ENCODE measurements at places on chromosomes 12 and 14.

GRCh38 chr14:60222820-60223219, 26.2 kb upstream of the PPM1A start:
- DNase-seq = no peak

- no peak for DNase-seq
These were observed 479.7 kb downstream of the FSCB start for GRCh38 chr14:44027397-44027796.

- DNase-seq = no peak
These were observed 290.8 kb upstream of the SRRM4 start for GRCh38 chr12:118690506-118690905.

GRCh38 chr14:80718940-80719339, 222.6 kb downstream of the CEP128 start:
- no peak for DNase-seq

Measured in suppressor macrophage treated with lipopolysaccharide for 1 hour (primary cell).